Cerebellum (tissue), 4 donors: ENCODE measurements at places on chromosomes 3 and 15.

DNA sequence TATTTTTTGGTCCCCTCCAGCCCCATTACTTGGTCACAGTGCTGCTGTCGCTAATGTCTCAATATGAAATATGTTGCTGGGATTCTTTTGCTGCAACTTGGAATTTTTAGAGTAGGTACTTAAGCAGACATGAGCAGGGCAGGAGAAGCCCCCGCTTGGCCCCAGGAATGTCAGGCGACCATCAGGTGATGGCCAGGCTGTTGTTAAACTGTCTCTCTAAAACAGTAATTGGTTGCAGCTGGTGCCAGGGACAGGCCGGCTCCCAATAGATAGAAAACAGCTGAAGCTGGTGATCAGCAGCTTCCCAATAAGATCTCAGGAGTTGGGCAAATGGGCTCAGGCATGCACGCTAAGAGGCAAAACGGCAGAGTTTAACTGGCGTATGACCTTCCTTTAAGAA is 329.9 kb upstream of the TBL1XR1 start:
- no peak for DNase-seq

DNA sequence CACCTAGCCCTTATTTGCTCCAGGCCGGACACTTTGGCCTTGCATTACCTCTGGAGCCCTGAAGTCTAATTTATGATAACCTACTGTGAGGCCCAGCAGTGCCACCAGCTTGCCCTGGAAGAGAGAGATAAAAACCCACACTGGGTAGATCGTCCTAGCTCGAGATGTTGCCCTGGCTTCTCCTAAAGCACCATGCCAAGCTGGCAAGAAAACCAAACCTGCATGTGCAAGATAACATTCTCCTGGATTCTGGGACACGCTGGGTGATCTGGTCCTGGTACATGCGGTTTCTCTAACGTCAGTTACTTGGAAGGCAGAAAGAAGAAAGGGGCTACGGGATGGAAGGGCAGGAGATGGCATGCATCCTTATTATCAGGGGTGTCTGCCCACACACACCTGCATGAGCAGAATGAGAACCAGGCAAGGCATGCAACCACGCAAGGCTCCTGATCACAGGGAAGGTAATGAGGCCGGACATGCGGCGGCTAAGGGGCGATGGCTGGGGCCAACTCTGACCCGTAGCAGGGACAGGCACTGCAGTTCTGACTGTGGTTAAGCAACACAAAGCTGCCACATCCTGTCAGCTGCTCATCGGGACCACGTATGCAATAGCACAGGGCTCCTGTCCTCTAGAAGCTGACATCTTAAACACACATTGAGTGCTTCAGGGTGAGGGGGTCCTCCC is 73.0 kb downstream of the OXNAD1 start:
- DNase-seq, result no peak

DNA sequence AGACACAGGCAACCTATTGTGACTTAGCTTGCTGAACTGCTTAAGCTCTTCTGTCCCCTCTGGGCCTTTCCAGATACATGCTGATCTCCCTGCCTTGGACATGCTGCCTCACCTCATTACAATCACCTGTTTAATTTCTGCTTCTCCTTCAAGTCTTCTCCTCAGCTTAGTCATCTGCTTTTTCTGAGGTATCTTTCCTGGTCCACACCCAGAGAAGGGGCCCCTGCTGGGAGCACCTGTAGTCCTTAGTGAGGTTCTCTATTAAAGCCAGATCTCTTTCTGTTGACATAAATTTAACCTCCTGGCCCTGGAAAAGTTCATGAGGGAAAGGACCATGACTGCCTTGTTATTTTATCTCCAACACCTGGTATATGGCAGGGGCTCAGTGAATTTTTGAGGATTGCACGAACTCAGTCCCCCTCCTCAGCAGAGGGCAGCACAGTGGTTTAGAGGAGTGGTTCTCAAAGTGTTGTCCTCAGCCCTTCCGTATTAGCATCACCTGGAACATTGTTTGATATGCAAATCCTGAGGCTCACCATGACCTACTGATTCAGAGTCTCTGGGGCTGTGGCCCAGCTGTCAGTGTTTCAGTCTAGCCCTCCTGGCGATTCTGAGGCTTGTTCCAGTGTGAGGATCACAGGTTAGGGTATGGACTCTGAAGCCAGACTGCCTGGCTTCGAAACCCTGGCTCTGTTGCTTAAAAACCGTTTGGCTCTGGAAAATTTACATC is 12.7 kb downstream of the COL6A6 start:
- DNase-seq, result no peak

DNA sequence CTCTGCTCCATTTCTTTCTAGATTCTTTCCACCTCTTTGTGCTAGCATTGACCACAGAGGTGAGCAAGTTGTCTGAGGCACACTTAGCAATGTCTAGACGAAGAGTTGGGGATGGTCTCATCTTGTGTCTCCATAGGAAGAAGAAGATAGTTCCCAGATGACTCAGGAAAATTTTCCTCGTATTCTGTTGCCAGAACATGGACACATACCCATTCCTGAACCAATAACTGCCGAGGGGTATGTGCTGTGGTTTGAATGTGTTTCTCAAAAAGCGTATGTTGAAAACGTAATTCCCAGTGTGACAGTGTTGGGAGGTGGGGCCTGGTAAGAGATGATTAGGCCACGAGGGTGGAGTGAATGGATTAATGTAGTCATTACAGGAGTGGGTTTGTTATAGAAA is 107.5 kb upstream of the GALNT15 start:
- DNase-seq, result no peak

DNA sequence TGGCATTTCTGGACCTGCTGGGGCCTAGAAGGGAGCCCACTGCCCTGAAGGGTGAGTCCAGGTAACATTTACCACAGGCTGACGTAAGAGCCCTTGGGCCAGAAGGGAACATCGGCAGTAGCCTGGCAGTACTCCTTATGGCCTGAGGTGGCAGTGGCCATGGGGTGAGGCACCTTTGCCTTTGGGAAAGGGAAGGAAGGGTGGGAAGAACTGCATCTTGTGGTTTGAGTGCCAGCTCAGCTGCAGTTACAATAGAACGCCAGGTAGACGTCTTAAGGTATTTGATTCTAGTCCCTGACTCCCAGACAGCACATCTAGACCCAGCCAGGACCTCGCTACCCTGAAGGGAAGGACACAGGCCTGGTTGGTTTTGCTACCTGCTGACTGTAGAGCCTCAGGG is 104.9 kb downstream of the SOX14 start:
- no peak for DNase-seq

DNA sequence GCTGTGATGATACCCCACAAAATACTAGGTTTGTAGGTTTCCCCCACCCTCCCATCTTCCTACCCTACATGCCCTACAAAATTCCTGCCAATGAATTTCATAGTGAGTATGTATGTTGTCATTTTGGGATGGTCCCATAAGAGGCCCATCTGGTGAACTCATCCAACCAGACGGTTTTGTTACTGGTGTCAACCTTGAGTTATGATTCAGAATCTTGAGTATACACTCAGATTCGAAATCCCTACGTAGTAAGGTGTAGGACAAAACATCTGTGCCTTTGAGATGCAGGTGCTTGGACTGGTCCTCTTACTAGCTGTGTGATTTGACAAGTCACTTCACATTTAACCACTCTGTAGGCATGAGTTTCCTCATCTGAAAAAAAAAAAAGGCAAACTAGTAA is 3.6 kb downstream of the SIAH2 start:
- no peak for DNase-seq

GRCh38 chr15:80691575-80691974 is 3.5 kb upstream of the ABHD17C start:
- DNase-seq, result no peak

GRCh38 chr3:128983293-128984069 is 10.4 kb downstream of the CFAP92 start:
- no peak for DNase-seq

GRCh38 chr3:9715136-9715535 is 11.5 kb downstream of the CPNE9 start:
- no peak for DNase-seq

GRCh38 chr3:47161983-47162696 is 1.8 kb downstream of the SETD2 start:
- no peak for DNase-seq

GRCh38 chr3:59192473-59192872 is 142.6 kb upstream of the CFAP20DC start:
- DNase-seq, result no peak

DNA sequence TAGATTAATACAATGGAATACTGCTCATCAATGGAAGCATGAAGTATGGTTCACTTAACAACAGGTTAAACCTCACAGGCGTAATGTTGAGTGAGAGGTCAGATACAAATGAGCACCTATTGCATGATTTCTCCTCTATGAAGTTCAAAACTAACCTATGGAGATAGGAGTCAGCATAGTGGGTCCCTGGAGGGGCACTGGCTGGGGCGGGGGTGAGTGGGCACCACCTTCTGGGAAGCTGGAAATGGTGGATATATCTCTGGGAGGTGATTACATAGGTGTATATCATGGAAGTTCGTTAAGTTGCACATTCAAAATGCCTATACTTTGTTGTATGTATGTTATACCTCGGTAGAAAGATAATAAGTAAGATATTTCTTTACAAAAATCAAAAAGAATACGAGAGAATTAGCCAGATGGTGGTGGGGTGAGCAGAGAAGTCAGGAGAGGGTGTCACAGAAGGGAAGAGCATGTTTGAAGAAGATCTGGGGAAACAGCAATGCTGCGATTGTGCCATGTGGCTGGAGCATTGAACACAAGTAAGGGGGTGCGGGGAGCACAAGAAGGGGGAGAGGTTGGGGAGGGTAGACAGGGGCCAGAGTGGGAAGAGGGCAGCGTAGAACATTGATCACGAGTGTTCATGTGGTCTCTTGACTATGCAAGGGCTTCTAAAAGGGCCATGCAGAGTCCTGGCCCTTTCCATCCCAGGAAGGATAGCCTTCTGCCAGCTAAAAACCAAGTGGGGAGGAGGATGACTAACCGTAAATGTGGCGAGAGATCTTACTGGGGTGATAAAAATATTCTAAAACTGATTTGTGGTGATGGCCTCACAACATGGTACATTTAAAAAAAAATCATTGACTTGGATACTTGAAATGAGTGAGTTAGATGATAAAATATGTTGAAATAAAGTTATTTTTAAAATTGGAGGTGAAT is 30.2 kb downstream of the ITGA11 start:
- DNase-seq, result no peak

GRCh38 chr15:72796515-72797337 is 13.2 kb upstream of the ADPGK start:
- DNase-seq, result peak; percentile 33

DNA sequence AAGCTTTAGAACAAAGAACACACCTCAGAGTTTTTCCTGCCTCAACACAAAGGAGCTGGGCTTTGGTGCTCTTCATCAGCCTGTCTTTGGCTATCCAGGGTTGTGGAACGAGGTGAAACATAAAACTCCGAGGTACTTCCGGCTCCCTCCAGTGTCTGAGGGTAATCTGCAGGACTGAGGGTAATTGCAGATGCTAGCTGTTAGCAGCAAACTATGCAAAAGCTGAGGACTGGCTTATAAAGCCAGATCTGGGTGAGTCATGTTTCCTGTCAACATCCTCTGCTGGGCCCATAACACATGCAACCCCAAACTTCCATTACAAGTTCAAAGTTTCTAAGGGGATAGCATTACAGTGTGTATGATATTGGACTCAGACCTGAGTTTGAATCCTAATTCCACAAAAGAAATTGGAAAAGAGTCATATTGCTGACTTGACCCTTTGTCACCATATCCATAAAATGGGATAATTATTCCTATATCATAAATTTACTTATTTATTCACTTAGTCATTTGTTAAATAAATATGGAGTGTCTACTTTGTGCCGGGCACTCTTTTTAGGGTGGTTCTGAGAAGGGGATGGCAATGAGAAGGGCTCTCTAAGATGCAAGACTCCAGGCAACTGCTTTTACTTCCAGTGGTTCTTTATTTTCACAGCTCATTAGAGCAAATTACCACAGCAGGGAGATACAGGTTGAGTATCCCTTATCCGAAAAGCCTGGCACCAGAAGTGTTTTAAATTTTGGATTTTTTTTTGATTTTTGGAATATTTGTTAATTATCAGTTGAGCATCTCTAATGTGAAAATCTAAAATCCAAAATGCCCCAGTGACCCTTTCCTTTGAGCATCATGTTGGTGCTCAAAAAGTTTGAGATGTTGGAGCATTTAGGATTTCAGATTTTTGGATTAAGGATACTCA is 9.5 kb upstream of the TRIM69 start:
- DNase-seq, result no peak

DNA sequence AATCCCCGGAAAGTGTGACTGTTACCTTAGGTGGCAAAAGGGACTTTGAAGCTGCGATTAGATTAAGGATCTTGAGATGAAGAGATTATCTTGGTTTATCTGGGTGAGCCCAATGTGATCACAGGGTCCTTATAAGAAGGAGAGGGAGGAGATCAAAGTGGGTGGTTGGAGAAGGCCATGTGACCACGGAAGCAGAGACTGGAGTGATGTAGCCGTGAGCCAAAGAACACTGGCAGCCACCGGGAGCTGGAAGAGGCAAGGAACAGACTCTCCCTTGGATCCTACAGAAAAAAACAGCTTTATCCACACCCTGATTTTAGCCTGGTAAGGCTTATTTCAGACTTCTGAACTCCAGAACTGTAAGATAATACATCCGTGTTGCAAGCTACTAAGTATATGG is 29.9 kb downstream of the CRABP1 start:
- no peak for DNase-seq

- DNase-seq, result no peak
These were observed 1.7 kb downstream of the LRRC2 start for GRCh38 chr3:46564190-46565021.

GRCh38 chr3:191549357-191549756 is 88.4 kb downstream of the PYDC2 start:
- DNase-seq, result no peak

DNA sequence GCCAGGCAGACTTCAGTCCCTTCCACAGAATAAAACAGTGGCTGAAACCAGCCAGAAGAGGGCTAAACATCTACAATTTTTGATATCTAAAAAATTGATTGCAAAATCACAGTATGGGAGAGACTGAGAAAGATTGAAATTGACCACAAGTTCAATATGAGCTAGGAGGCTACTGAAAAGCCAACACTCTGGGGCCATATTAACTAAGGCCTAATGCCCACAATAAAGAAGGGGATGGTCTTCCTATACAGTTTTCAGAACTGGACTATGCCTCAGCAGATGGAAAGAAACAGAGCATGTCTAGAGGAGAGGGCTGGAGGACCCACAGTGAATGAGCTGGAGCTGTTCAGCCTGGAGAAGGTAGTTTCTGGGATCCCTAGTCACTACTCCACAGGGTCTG is 53.2 kb downstream of the WNT7A start:
- no peak for DNase-seq
